Stimulated activated CD4-positive, alpha-beta T cell treated with anti-CD3 and anti-CD28 coated beads, Interleukin-1b, Interleukin-23, amount 100 ng/mL, for 1 hour (primary cell): ENCODE measurements at places on chromosomes 6 and 20.

DNA sequence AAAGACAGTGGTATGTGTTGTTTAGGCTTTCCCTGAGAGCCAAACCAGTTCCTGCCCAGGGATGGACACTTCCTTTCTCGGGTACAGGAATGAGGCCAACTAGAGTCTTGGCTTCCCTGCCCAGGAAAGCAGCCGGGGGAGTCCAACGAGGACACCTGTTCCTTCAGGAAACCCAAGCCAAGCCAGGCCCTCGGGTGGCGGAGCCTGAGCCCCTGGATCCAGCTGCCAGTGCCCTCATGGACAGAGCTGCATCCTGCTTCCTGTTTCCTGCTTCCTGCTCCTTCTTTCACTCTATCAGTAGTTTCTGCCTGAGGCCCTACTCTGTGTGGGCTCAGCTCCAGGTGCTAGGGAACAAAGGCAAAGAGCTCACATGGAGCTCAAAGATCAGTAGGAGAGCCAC is 7.9 kb upstream of the SIRPA start:
- no peak for DNase-seq

DNA sequence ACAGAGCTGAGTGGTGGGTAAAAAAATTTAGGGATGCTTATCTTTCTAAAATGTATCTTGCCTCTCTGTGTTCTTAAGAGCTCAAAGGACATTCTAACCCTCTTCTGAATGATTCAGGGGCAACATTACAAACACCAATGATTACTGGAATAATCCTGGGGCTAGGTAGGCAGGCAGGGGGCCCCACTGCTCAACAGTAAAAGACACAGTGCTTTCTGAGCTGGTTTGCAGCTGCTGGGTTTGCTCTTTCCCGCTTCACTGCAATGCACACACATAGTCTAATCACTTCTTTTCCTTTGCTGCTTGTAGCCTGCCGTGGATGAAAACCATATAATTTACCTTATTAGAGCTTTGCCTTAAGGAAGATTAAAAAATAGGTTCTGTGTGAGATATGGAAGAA is 23.9 kb downstream of the CLDN20 start:
- no peak for DNase-seq

DNA sequence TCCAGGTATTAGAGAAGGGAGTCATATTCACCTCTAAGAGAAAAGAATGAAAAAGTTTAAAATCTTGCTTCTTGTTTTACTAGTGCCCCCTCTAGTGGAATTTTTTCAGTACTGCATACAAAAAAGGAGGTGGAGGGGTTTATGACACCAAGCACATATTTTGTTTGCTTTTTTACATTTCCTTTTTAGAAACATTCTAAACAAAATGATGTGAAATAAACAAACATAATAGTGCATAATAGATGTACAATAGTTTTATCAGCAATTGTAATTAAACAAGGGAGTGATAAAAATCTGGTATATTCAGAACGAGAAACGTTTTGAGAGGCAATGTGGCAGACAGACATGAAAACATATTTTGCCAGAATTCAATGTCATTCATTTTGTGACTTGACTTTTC is 111.0 kb upstream of the TFAP2D start:
- DNase-seq, result no peak

GRCh38 chr6:6696867-6697531 is 108.5 kb downstream of the LY86 start:
- no peak for DNase-seq

DNA sequence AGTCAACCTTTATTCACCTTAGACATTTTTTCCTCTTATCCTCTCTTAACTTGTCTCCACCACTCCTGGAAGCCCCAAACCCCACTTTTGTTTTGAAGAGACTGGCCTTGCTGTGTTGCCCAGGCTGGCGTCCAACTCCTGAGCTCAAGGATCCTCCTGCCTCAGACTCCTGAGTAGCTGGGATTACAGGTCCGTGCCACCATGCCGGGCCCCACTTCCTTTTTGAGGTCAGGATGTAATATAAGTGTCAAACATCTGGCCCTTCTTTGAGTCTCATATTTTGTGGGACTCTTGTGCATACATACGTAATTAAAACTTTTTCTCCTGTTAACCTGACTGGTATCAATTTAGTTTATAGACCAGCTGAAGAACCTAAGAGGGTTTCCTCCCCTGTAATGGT is 1.4 kb upstream of the CDK19 start:
- no peak for DNase-seq

GRCh38 chr6:25883991-25884390 is 9.9 kb upstream of the SLC17A3 start:
- no peak for DNase-seq

DNA sequence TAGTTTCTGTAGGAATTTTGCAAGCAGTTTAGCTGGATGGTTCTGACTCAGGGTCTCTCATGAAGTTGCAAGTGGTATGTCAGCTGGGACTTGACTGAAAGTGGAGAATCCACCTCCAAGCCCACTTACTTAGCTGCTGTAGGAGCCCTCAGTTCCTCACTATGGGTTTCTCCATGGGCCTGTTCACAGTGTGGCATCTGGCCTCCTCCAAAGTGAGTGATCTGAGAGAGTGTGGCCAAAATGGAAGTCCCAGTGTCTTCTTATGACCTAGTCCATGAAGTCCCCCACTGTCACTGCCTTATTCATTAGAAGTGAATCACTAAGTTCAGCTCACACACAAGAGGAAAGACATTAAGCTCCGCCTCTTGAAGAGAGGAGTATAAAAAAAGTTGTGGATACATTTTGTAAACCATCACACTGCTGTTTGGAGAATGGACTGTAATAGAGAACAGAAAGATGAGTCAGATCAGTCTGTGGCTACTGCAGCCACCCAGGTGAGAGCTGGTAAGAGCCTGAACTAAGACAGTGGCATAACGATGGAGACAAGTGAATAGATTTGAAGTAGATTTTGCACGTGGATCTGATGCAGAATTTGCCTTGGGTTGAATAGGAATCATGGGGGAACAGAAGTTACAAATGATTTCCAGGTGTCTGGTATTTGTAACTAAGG is 4.9 kb upstream of the NELFCD start:
- no peak for DNase-seq

DNA sequence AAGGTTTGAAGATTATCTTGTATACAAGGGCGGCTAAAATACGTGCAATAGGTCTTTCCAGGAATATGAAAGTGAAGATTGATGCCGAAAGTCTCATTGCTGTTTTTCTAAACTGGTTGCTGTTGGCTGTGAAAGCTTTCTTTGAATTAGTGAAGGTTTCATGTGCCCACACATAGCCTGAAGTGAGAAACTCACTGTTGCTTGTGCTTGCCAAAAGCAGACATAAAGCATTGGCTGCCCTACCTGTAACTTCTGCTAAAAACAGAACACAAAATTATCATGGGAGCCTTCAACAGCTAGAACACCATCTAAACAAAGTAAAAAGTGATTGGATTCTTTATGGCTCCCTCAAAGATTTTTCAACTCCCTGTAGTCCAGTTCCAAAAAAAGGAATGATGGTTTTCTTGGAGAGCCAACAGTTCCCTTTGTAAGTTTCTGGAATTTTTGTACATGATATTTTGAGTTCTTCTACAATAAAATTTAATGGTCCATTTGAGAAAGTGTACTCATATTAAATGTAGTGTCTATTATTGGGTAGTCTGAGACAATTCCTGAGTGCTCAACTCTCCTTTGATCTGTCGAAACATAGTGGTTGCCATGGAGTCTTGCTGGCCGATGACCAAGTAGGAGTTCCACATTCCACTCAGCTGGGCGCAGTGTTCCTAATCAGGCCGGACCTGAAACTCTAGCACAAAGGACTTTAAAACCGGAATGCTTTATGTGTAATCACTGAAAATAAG is 68.5 kb downstream of the PLEKHG1 start:
- no peak for DNase-seq

DNA sequence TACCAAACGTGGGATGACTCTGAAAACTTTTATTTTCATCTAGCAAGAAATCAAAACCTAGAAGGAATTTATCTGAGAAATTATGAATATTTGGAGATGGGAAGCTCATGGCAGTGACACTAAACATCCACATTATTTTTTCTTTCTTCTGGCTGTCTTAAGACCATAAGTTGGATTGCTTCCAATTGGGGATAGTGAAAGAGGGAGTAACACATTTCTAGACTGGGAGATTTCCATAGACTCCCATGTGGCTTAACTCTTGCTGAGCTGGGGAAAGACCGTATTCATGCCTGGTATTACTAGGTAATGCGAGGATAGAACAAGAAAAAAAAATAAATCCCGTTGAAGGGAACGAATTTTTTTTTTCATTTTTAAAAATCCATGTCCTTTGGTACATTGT is 120.0 kb downstream of the UTRN start:
- DNase-seq, result no peak

DNA sequence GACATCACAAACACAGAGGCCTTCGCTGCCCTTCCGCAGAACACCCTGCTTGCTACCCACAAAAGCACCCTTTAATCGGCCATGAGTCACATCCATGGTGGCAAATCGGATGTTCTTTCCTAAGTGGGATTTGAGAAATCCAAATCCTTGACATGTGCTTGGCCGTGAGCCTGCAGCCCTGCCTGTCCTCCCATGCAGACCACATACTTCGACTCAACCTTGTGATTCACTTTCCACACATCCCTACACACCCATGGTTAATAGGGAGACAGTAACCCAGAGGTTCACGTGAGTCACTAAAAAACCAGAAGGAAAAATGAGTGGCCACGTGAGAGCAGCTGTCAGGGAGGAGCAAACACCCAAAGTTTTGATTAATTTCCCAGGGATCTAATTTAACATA is 19.4 kb downstream of the RAMACL start:
- no peak for DNase-seq

- no peak for DNase-seq
Measured at GRCh38 chr6:24357336-24358218, at the start of gene DCDC2. Gene DCDC2, minus strand, starts transcription at chr6:24358059. Its CDS starts 309 bp downstream, at chr6:24357750.

GRCh38 chr20:62723768-62724450 is 15.3 kb downstream of the NTSR1 start:
- DNase-seq, result no peak

DNA sequence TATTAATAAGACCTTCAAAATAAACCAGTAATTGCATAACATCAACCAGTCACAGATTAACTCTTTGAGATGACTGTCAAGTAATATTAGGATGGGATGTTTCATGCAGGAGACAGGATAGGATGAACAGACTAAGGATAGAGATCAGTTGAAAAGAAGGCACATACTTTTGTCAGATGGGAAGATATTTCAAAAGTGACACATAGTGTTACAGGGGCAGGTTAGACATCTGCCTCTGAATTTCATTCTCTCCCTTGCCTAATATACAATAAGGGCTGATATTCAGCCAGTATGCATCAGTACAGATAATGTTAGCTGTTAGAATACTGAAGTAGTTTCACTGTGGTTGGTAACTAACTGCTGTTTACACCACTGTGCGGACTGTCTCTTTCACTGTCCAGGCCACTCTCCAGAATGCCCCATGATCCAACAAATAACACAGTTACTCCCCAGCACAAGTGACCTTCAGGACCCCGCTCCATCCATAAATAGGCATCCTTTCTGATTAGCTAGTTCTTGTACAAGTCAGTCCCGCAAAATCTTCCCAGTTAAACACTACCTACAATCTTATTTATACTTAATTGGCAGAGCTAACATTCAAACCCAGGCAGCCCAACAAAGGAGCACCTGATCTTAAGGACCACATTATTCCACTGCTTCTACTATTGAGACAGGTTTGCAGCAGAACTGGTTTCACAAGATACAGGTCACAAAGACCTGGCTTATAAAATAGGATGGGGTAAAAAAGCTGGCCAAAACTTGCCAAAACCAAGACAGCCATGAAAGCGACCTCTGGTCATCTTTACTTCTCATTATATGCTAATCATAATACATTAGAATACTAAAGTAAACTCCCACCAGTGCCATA is 21.9 kb upstream of the PLN start:
- no peak for DNase-seq
